Ascending aorta (tissue), 2 donors: ENCODE measurements at places on chromosomes 4 and X.

GRCh38 chrX:129585691-129586090 is 45.6 kb downstream of the OCRL start:
- DNase-seq = no peak

GRCh38 chr4:40224432-40224831 is 27.6 kb downstream of the RHOH start:
- DNase-seq = no peak

GRCh38 chr4:98467627-98468072 is 190.8 kb downstream of the TSPAN5 start:
- peak; percentile 17 for DNase-seq

DNA sequence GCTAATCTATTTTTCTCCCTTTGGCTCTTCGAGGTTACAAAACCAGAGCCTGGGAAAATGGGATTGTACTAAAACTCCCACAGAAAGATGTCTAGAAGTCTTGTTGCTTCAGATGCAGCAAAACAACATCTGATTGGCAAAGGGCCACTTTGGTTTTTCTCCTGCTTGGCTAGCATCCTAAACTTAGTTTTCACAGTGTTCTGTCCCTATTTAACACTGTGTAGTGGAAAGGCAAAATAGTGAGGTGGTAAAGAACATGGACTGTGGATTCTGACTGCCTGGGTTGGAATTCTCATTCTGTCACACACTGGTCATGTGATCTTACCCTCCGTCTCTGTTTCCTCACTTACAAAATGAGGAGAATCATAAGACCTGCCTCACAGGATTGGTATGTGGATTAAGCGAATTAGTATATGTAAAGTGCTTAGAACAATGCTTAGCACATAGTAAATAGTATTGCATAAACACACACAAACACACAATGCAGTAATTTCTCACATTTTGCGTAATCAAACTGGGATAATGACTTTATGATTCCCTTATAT is 23.5 kb downstream of the TIGD2 start:
- DNase-seq = no peak

GRCh38 chr4:147709999-147710398 is 21.9 kb upstream of the ARHGAP10 start:
- DNase-seq = no peak

DNA sequence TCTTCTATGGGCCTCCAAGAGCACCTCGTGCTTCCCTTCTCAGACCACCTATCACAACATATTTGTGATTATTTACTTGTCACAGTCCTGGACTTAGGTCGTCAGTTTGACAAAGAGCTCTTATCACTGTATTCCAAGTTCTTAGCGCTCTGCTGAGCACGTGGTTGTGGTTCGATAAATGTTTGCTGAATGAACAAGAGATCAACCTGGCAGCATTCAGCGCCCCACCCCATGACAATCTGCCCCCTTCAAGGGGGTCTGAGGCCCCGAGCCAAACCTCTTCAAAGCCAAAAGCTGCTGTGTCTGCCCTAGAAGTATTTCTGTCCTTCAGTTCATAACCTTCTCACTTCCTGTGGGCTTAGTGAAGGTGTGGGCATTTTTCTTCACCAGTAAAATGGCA is 15.0 kb downstream of the RPS4X start:
- no peak for DNase-seq

- no peak for DNase-seq
Measured at GRCh38 chrX:16587836-16588235, 62.1 kb upstream of the S100G start.

DNA sequence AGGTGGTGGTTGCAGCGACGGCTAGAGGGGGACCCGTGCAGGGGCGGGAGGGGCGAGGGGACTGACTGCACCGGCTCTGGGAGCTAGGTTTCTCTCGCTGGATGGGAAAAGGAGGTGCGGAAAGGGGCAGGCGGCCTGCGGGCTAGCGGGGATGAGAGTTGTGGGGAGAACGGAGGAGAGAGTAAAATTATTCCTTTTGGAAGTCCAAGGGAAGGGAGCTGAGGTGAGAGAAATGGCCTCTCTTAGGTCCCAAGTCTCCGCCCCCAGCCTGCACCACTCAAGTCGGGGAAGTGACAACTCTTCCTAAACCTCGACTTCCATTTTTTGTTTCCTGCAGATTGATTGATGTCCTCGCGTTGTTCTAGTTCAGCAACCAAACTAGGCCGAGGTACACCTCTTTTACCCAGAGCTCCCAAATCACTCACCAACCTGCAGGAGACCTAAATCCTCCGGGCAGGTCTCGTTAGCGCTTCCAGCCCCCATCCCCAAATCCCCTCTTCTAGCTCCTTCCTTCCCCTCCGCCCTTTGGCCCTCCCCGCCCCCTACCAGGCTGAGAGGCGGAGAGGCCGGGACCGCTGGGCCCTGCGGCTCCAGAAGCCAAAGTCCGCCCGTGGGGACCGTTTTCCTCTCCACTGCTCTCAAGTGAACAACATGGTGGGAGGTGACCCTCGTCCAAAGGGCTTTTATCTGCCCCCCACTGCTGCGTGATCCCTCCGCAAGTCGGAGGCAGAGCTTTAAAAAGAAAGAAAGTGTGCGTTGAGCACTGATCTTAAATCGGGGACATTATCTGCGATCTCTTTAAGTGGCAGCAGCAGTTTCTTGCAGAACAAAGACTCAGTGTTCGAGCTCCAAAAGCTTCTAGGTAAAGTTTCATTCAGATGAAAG is 7.3 kb downstream of the PITX2 start:
- DNase-seq = no peak

DNA sequence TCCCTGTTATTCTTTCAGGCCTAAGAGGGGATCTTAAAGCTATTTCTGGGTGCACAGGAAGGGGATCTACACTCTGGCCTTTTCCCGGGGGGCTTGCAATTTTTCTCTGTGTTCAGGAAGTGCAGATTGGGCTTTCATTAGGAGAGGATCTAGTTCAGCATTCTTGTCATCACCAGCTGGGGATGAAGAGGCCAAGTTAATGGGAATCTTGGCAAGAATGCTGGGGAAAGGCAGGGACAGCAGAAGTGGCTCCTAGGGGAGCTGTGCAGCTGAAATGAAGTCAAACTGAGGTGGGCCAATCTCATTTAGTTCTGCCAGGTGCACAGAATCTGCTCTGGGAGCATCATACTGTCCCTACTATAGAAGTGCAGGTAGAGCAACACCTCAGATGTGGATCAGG is 40.9 kb upstream of the ESX1 start:
- no peak for DNase-seq

GRCh38 chr4:5164221-5164912 is 113.1 kb downstream of the STK32B start:
- DNase-seq = no peak

DNA sequence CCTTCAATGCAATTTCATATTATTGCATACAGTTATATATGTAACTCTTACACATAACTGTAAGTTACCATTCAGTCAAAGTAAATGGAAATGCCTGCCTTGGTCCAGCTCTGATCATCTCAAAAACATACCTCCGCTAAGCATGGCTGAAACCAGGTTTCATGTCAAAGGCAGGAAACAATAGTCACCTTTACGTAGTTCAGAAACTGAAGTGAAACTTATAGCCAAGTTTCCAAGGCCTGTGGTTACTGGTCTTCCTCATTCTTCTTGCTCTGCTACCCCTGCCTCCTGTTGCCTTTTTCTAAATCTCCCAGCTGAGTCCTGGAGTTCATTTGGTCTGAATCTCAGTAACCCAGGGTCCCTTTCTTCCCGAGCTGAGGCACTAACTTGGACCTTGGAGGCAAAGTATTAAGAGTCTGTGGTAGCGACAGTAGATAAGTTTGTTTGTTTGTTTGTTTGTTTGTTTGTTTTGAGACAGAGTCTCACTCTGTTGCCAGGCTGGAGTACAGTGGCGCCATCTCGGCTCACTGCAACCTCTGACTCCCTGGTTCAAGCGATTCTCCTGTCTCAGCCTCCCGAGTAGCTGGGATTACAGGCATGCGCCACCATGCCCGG is 30.8 kb downstream of the DAPP1 start:
- DNase-seq = no peak

GRCh38 chrX:83888585-83888984 is 27.6 kb downstream of the CYLC1 start:
- DNase-seq = no peak

GRCh38 chr4:89725268-89725667 is 111.7 kb downstream of the SNCA start:
- no peak for DNase-seq

DNA sequence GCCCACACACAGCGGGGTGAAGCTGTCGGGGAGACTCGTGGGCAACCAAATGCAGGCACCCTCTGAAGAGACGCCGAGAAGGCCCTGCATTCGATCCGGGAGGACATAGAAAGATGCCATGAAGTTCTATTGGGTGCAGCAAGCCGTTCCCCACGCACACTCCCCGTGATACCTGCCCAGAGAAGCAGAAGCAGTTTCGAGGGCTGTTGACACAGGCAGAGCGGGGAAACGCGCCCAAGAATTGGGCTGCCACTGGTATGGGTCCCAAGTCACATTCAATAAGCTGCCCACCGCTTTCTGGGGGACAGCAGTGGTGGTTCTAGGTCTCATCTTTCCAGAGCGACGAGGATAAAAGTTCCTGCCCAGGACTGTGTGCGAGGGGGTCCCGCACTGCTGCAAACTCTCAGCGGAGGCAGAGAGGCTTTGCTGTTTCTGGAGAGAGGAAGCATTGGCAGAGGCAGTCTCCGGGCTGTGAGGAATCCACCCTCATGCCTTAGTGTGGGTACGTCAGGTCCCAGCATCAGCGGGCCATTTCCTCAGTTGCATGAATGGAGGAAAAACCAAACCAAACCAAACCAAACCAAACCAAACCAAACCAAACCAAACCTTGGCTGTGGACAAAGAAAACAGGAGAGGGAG is 10.1 kb downstream of the PITX2 start:
- no peak for DNase-seq

GRCh38 chr4:116143198-116143597 is 942.2 kb downstream of the TRAM1L1 start:
- no peak for DNase-seq

- no peak for DNase-seq
Measured at GRCh38 chr4:1716065-1716945, 4.2 kb upstream of the SLBP start.

DNA sequence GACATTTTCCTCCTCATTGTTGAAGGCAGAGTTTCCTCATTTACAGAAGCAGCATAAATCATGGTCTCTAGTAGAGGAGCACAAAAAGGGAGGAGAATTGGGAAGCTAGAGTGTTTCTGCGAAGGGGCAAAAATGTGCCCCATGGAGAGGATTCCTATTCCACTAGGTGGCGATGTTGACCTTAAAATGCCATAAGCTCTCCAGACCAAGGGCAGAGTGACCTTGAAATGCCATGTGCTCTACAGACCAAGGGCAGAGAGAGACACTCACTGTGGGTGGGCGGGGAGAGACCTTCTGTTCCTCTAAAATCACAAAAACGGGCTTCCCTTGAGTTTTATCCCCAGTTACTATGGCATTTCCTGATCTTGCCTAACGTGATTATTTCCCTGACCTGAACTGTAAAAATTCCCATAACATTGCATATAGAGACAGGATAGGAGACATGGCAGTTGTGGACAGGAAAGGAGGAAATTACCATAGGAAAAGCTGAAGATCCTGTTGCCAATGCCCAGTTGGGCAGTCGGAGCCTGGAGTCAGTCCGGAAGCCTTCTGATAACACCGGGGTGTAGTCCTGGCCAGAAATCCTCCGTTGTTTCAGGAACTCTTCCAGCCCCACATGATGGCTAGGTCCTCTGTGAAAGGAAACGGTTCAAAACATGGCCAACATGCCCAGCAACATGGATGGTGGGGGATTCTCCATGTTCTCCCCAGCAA is 567.7 kb downstream of the MAGEB5 start:
- no peak for DNase-seq

GRCh38 chrX:71489540-71489939 is 43.4 kb upstream of the OGT start:
- DNase-seq = no peak

DNA sequence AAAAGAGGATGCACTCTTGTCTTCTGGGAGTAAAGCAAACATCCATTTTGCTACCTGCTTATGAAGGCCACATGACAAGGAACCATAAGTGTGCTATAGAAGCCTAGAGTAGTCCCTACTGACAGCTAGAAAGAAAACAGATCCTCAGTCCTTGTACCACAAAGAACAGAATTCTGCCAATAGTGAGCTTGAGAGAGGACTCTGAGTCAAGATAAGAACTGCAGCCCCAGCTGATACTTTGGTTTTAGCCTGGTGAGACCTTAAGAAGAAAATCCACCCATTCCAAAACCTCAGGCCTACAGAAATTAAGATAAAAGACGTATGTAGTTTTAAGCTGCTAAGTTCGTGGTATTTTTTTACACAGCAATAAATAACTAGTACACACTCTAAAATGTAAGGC is 914.6 kb downstream of the PCDH19 start:
- no peak for DNase-seq

GRCh38 chrX:124720532-124720931 is 374.2 kb downstream of the SH2D1A start:
- DNase-seq = no peak

DNA sequence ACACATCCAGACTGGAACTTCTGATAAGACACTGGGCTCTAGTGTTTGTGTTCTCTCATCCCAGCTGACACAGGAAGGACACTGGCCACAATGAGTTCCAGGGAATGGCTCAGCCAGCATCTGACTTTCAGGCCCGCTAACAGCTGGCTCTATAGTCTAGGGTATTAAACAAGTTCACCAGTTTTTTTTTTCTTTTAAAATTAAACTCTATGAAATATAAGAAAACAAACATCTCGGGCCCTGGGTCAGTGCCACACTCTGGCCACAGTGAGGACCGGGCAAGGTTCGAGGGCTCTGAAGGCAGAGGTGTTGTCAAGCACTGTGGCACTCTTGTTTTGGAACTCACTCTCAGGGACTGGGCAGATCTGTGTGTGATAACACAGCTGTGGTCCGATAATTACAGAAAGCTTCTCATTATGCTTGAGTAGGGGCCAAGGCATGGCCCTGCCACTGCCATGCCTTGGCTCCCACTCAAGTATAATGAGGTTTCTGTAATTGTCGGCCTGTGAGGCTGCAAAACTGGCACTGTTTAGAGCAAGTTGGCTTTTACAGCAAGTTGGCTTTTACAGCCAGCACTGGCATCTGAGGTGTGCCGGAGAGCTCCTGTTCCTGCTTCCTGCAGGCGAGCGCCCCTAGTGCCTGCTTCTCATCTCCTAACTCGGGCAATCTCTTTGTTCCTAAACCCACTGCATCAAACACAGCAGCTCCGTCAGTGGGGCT is 62.8 kb downstream of the PPP1R2C start:
- DNase-seq = no peak

DNA sequence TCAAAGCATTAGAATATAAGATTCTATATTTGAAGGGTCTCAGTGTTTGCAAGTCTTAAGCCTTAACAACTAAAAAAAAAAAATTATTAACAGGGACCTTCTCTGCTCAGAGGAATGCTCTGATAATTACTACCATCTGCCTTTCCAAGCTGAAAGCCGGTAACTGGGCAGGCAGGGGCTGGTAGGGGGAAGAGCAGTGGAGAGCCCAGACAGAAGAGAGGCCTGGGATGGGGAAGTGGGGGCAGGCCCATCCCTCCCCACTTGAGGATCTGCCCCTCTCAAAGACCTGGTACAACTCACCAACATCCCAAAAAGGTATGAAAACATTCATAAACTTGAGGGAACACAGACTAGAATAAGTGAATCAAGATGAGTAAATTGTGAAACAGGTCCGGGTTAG is 113.9 kb downstream of the QDPR start:
- no peak for DNase-seq
